ENCODE measurements at places on chromosomes 2 and 18.

DNA sequence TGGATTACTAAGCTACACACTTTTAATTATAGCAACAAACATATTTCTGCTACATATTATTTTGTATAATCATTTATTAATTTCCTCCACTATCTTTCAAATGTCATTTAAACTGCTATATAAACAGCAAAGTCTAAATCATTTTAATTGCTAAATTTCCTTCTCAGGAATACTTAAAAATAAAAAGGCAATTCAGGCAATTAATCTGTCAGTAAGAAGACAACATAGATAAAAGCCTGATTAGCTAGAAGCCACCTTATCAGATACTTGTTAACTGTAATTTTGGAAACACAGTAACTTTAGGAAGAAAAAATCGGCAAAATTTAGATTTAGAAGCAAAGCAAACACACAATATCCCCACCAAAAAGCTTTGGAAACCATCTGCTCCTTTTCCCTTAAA is 188.2 kb upstream of the ZNF804A start:
- DNase-seq, result no peak

DNA sequence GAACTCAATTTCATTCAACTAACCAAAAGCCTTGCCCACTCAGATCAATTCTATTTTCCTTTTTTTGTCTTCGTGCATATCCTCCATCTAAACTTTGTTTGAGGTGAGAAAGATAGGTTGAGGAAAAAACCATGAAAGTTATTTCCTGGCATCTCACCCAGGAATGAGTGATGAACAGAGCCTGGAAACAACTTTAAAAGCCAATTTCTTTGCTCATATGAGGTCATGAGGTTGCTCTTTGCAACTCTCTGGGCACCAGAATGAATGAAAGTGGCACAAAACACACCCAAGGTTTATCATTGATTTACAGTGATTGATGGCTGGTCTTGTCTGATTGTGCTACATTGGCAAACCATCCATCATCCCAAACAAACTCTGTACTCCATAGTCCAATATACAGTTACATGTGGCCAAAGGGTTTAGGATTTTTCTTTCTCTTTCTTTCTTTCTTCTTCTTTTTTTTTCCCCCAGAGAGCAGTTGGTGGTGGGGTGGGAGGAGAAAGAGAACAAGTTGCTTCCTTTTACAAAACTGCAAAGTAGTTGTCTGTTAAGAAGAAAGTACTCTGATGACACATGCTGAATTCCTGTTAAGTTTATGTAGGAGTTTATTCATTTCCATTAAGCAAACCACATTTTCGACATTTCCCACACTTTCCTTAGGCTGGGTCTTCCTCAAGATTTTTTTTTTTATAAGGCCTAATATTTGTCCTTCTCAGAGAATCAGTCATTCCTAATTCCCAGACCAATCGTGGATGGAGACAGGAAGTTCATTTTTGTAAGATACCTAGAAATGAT is 575.9 kb upstream of the ZEB2 start:
- no peak for DNase-seq

DNA sequence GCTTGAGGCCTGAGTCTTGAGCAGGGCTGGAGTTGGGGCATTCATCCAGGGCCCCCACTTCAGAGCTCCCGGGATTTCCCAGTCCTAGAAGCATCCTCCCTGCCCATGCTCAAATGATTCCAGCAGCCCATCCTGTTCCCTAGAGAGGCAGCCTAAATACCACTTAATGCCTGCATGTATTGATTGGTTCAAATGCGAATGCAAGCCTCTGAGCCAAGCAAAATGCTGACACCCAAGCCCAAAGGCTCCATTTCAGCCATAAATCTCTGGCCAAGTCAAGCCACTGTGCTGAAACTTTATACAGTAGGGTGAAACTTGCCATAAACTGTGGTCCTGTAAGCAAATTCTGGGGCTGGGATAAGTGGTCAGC is 279.8 kb downstream of the CLIP4 start:
- DNase-seq, result no peak

GRCh38 chr2:202025816-202026215 is 7.8 kb upstream of the FZD7 start:
- DNase-seq, result no peak

DNA sequence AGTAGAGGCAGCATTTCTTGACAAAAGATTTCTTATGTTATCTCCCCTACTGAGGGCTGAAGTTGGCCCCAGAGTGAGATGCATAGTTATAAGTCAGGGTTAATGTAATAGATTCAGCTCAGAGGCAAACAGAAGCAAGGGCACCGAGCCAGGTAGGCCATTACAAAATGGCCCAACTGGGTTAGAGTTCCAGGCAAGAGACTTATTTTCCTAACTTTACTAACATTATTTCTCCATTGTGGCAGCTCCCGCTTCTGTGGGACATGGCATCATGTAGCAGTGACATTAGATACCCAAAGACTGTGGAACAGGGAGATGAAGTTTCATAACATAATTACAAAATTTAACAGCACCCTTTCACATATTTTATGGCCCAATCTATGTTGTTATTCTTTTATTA is 27.1 kb downstream of the TSPYL6 start:
- no peak for DNase-seq

- no peak for DNase-seq
Measured at GRCh38 chr18:78893281-78894032, 86.2 kb upstream of the SALL3 start.

- DNase-seq, result no peak
Measured at GRCh38 chr18:379681-380330, 112.0 kb upstream of the THOC1 start.

- no peak for DNase-seq
Measured at GRCh38 chr2:65452150-65452895, 19.9 kb upstream of the SPRED2 start.

- no peak for DNase-seq
Measured at GRCh38 chr18:78363556-78364387, 615.8 kb upstream of the SALL3 start.

DNA sequence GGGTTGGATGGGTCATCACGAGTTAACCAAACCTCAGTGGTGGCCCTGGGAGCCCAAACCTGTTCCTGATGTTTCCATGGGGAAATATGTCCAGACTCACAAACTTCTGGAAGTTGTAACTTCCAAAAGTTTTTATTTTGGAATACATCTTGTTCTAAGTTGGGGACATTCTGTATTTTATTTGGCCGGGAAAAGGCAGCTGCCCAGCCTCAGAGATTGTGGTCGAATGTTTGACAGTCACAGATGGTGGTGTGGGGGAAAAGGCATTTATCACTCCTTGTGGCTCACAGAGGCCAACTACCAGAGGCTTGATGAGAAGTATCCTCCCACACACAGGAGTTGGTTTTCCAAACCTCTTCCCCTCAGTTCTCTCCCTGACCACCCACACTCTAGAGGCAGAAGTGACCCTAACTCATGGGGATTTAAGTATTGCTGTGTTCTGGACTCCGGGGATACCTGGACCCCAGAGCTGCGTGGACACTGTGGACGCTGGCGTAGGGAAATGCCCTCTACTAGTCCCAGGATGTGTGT is 124.7 kb upstream of the PPP1CB start:
- no peak for DNase-seq

DNA sequence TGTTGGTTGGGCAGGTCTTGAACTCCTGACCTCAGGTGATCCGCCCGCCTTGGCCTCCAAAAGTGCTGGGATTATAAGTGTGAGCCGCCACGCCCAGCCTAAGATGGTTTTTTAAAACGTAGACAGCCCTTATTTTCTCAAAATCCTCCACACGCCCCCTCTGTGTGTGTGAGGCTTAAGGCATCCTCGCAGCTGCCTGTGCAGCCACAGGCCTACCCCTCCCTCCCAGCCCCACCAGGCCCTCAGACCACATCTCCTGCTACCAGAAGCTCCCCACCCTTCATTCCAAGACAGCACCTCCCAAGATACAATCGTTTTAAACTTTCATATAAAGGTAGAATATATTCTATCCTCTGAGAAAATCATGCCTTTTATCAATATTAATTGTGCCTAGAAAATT is 4.8 kb downstream of the ANO7 start:
- DNase-seq, result no peak

DNA sequence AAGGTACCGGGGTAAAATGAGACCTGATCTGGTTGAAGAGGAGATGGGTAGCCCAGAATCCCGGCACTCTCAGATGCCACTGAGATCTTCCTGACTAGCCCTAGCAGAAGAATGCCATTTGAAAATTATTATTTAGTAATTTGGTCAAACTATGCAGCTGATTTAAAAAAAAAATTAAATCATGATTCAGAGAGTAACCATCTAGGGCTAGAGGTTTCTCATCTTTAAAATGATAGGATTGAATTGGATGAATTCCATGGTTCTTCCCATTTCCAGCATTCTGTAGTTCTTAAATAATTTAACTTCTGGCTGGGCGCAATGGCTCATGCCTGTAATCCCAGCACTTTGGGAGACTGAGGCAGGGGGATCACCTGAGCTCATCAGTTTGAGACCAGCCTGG is 106.1 kb downstream of the MYO1B start:
- DNase-seq, result no peak

DNA sequence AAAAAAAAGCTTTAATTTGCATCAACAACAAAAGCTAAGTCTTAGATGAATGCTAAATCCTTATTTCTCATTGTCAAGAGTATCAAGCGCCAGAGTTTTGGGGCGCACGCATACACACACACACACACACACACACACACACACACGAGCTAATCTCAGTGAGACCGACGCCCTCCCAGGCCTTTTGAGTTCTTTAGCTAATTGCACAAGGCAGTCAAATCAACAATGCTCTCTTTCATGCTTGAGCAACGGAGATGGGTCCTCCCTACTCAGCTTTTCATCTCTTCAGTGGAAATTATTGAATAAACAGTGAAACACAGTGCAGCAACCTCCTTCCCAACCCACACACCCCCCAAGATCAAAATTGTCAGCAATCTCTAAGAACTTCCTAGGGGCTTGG is 19.2 kb downstream of the GKN1 start:
- DNase-seq, result no peak

GRCh38 chr2:110791435-110791834 is 59.1 kb downstream of the ACOXL start:
- no peak for DNase-seq

GRCh38 chr18:824179-824578 is 12.1 kb upstream of the YES1 start:
- no peak for DNase-seq

DNA sequence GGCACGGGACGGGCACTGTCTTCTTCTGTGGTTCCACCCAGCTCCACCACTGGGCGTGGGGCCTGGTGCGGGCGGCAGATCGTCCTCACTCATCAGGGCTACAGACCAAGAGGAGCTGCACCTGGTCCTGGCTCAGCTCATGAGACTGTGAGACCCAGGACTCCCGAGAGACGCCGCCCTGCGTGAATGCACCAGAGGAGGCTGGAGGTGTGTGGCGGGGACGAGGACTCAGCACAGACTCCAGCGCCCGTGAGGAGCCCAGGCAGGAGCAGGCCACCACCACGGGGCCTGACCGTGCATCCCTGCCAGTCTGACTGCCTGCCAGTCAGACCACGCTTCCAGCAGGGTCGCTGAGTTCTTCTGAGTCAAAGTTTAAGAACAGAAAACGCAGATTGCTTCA is 112.5 kb upstream of the SALL3 start:
- DNase-seq, result no peak

GRCh38 chr2:15201009-15201408 is 360.1 kb downstream of the NBAS start:
- no peak for DNase-seq

DNA sequence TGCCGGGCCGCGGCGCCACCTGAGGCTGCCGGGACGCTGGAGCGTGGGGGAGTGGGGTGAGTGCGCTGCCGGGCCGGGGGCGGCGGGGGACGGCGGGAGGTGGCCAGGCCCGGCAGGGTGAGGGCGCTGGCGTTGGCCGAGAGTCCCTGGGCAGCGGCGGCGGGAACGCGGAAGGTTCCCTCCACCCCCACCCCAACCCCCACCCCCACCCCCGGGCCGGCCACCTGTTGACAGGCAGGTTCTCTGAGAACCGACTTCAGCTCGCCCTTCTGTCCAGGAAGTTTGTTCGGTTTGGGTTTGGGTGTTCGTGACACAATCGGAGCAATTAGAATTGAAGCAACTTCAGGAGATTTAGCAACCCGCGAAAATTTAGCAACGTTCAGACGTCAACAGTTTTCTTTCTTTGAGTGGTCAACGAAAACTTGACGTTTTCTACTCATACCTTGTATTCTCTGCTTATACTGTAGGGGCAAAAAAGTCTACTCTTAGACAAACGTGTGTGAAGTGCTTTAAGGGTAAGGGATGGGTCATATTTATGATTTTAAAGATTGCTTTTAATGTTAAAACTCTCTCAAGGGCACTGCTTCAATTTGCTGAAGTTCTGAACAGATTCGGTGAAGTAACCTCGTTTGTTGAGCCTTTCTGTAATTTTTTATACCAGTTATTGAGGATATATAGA is 9.3 kb downstream of the OTX1 start:
- no peak for DNase-seq

- DNase-seq, result no peak
Measured at GRCh38 chr18:58611395-58612131, 17.3 kb downstream of the ALPK2 start.

- DNase-seq, result no peak
Measured at GRCh38 chr2:69493268-69493667, 56.0 kb upstream of the NFU1 start.

- DNase-seq, result no peak
Measured at GRCh38 chr2:203002054-203002821, 12.4 kb upstream of the NBEAL1 start.

- no peak for DNase-seq
Measured at GRCh38 chr2:121977326-121977725, 221.9 kb downstream of the TSN start.

- no peak for DNase-seq
Measured at GRCh38 chr2:230903231-230904150, 21.6 kb downstream of the GPR55 start.

DNA sequence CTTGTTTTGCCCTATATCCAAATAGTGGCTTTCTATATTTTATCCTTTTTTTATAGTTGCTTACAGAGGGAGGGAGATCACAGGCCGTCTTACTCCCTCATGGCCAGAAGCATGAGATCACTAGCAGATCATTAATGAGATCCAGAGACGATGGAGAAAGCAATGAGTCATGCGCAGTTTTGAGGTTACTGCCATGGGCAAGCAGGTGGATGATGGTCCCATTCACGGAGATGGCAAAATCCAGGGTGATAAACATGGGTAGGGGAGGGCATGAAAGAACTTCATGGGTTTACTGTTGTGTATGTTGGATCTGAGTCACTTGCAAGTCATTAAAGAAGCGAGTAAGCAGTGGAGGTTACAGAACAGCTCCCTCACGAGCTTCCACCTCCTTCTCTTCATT is 60.4 kb downstream of the C18orf63 start:
- DNase-seq, result no peak

DNA sequence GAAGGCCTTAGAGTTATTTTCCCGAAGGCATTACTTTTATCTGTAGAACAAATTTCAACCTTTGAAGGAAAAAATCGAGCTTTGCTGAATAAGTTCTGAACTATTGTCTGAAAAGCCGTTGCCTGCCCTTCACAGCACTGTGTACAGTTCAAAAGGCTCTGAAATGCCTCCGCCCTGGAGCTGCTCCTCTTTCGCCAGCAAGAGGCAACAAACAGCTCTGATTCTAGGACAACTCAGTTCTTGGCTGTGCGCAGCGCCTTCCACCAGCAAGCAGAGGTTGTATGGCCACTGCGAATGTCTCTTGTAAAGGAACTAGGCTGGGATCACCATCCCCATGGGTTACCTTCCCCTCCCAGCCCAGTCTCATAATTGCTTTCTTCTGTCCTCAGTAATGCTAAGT is 308.5 kb downstream of the GBX2 start:
- no peak for DNase-seq

Data from stimulated activated CD4-positive, alpha-beta T cell treated with anti-CD3 and anti-CD28 coated beads, TNF-alpha, amount 100 ng/mL, for 4 hours (primary cell).